ENCODE measurements at places on chromosomes 7 and 10.
A peak's percentile ranks its signal among the peaks of the same experiment; 100 is the strongest.

DNA sequence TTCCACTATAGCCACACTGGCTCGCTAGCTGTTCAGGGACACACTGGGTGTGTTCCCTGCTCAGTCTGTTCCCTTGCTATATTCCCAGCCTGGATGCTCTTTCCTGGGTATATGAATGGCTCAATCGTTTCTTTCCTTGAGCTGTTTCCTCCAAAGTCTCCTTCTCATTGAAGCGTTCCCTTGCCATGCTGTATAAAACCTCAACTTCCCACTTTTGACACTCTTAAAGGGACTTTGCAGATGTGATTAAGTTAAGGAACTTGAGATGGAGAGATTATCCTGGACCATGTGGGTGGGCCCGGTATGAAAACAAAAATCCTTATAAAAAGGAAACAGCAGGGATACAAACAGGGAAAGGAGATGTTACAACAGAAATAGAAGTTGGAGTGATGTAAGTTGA, 973.1 kb downstream of the LRMDA start:
- no peak for DNase-seq

- no peak for DNase-seq
These were observed 110.6 kb downstream of the ZMIZ1 start for GRCh38 chr10:79179164-79179956.

DNA sequence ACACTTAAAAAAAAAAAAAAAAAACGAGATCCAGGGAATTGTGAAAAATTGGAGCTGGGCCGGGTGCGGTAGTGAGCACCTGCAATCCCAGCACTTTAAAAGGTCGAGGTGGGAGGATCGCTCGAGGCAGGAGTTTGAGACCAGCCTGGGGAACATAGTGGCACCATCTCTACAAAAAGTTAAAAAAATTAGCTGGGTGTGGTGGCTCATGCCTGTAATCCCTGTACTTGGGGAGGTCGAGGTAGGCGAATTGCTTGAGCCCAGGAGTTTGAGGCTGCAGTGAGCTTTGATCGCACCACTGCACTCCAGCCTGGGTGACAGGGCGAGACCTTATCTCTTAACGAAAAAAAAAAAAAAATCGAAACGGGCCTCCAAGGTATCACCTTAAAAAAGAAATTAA, 2.0 kb downstream of the CLDN4 start:
- DNase-seq, result peak; percentile 54

GRCh38 chr10:90193240-90193985, 492.0 kb downstream of the KIF20B start:
- DNase-seq, result no peak

- DNase-seq, result no peak
These were observed 123.6 kb downstream of the UBE2H start for GRCh38 chr7:129828989-129829736.

DNA sequence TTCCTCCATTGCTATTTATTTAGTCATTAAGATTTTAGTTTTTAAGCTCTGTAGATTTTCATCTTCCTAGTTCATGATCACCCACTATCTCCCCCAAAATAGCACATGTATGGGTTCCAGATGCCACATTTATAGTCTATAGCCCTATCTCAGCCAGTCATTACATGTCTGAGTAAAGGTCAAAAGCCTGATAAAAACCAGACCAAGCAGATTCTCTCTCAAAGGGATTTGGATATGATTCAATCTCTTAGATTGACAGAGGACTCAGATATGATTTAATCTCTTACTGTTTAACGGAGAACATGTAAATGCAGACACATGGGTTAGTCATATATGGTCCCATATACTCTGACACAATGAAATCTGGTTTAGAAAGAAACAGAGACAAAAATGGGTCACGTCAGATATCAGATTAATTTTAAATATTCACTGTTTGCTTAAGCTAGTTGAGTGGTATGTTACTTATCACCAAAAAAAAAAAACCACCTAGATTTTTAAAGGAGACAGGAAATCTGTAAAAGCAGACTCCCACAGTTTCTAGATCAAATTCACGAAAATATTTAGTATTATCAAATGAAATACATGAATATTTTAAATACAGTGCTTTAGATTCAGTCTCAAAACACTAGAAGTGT, 107.0 kb upstream of the LRRN3 start:
- DNase-seq, result no peak

GRCh38 chr7:99422186-99422585, 13.4 kb downstream of the BUD31 start:
- DNase-seq, result no peak

- peak; percentile 75 for DNase-seq
These were observed 45.2 kb upstream of the BHLHA15 start for GRCh38 chr7:98165827-98166667.

DNA sequence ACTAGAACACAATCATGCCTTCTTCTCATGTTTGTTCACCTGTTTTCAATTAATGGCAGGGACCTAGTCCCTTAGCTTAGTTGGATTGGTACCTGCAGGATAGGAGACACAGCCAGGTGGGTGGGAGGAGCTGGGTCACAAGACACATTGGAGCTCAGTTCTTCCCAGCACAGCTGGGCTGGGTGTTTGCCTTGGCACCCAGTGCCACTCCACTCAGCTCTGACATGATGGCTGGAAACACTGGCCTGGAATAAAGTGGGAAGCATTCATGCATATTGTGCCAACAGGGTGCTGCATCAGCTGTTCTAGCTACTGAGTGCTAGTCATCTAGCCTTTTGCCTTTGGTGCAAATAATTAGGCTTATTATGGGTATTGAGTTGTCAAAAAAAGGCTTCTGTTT, 226.1 kb downstream of the PTEN start:
- no peak for DNase-seq
